T-helper 1 cell (primary cell): ENCODE measurements at places on chromosomes 13 and 19.

DNA sequence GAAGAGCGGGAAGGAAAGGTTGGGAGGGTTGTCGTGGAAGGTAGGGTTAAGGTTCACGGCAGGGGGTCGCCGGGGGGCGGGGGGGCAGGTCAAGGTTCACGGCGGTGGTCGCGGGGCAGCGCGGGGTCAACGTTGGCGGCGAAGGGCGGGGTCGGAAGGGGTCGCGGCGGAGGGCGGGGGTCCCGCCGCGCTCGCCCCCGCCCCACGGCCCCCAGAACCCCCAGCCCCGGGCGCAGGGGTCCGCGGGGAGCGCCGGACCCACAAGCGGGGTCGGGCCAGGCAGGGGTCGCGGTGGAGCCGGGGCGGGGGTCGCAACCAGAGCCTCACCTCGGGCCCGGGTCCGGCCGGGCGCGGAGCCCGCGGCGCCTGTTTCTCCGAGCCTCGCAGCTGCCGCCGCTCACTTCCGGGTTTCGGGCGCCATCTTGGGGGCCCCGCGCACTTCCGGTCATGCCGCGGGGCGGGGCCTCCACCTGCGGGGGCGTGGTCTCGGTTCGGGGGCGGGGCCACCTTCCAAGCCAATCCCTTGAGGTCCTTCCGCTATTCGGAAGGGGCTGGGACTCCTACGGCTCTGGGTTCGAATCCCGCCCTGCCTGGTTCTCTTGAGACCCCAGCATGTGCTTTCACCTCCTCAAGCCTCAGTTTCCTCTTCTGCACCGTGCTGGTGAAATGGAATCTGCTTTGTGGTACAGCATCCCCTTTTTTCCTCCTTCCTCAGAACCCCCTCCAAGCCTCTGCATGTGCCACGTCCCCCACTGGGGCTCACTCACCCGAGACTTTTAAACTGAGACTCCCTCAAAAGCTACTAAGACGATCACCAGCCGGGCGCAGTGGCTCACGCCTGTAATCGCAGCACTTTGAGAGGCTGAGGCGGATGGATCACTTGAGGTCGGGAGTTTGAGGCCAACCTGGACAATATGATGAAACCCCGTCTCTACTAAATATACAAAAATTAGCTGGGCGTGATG, at the start of gene SBNO2:
Gene SBNO2 (minus strand): TSS at position 424 of the 965 bp plus-strand sequence. CDS start 19,992 bp downstream, outside the sequence.
- peak; percentile 92 for DNase-seq

- no peak for DNase-seq
These were observed 340.7 kb downstream of the SLC7A1 start for GRCh38 chr13:29254626-29255370.

GRCh38 chr19:58350871-58351557, 2.3 kb downstream of the A1BG start:
- no peak for DNase-seq

DNA sequence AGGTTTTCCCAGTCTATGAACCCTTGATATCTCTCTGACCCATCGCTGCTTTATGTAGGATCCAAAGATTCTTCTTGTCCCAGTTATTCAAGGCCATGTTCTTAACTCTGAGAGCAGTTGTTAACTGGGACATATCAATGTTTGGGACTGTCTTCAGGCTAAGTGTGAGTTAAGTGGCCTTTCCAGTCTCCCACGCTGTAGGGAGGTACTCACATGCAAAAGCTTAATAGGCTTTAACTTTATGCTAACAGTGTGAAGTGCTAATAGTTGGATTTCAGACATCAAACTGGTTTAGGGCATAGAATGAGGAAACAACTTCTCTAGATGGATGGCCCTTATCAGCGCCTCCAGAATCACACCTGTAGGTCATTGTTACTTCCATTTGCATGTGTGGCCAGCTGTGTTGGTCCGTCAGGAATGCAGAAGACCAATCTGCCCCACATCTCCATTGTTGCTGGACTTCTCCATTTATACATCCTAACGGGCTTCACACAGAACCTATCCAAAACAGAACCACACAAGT, 104.7 kb upstream of the MBNL2 start:
- DNase-seq: no peak

DNA sequence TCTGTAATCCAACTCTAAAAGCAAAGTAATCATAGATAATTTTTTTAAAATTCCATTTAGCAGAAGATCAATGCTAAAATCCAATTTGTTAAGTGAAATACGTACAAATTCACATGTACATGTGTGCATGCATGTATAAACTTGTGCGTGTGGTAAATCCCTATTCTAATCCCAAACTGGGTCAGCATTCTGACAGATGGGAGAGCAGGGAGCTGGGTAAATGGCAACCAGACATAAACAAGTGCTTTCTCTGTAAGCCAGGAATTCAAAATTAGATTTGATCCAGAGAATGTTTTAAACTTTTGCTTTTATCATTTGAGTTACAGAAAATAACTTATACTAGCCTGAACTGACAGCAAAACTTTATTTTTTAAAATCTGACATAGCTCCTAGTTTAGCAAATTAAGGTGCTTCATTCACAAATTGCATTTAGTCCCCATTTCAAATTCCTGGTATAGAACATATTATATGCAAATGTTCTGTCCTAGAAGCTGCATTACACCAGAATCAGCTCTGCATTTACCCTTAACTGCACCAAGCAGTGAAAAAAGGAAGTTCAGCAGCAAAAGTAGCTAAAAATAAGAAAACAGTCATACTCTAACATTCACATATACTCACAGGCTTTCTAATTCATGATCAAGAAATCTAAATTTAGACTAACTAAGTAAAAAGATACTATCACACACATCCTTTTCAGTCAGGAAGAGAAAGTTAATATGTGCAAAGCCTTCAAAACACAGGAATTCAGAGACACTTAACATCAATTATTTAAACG, 32.6 kb downstream of the UBL3 start:
- DNase-seq: no peak

- no peak for DNase-seq
These were observed 12.6 kb upstream of the ZNF414 start for GRCh38 chr19:8526345-8527091.

DNA sequence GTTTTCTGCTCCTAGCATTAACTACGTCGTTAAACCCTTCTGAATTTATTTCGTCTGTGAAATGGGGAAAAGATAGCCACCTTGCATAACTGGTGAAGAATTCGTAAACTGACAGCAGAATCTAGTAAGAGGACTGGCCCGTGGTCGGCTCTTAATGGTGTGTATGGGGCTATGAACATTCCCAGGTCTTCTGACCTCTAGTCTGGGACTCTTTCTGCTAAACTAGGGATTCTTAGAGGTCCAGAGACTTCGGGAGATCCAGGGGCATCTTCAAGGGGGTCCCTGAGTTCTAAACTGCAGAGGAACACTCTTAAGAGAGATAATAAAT, 231.1 kb upstream of the SERP2 start:
- no peak for DNase-seq

DNA sequence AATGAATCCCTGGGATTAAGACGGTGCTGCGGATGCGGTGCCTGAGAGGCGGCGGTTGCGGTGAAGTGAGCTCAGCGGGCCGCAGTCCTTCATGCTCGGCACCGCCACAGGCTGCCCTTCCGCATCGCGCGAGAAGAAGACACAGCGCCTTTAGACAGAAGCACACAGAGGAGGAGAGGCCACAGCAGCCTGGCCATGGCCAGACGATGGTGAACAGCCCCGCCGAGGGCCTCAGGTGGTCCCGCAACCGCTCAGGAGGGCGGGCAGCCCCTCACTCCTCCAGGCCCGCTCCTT, 459.2 kb downstream of the MYO16 start:
- DNase-seq: no peak

DNA sequence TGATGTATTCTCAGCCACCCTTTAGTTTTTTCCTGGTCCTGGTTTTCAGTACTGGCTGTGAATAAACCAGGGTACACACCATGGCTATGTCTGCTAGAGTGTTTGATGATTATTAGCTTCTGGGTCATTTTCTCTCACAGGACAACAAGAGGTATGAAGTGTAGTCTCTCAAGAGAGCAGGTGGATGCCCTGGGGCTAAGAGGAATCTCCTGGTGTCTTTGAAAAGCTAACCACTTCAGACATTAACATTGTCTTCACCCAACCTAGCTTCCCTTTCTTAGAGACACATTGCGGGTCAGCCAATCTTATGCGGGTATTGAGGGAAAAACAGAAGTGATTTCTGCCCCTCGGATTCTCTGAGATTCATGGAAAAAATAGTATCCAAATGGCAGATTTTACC, 1.6 kb downstream of the ZNF730 start:
- DNase-seq: no peak

GRCh38 chr13:46386392-46387063, 524 bp downstream of the RUBCNL start:
- no peak for DNase-seq

GRCh38 chr19:3285647-3286176, 61.3 kb downstream of the CELF5 start:
- peak; percentile 69 for DNase-seq

GRCh38 chr13:93001866-93002461, 224.6 kb upstream of the GPC6 start:
- no peak for DNase-seq

DNA sequence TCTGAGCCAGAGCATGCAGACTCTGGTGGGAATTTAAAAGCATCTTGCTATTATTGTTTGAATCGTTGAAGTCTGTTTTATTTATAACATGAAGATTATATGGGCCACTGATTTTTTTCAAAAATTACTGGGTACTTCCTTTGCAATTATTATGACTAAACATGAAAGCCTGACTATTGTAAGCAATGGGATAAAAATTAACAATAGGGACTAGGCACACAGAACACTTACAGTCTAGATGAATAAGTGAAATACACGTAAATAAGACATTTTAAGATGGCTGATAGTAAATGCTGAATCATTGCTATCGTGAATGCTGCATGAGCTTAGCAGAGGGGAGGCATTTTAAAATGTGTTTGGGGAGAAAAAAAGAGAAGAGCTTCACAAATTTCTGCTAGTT, 81.0 kb upstream of the MAB21L1 start:
- no peak for DNase-seq

- no peak for DNase-seq
These were observed 11.5 kb downstream of the CFD start for GRCh38 chr19:870963-871401.
